Renal cortical epithelial cell (primary cell): ENCODE measurements at places on chromosomes 3 and 15. TPM values are rescaled to one million over a fixed set of nuclear protein-coding genes. Genes with fewer than 3 reads are reported as not detected.
A peak's percentile ranks its signal among the peaks of the same experiment; 100 is the strongest.

The TPRG1 gene
- total RNA-seq, result 0.35 and 0.94 TPM in 2 replicates

GRCh38 chr15:70209499-70209898 lies 111.8 kb upstream of the TLE3 start:
- DNase-seq, result no peak

The RBMS3 gene
- total RNA-seq, result 26.7 and 38.6 TPM in 2 replicates

The SLC12A1 gene
- total RNA-seq, result 0.17 and 14.1 TPM in 2 replicates

The RNU5B-1 gene
- not detected in 2 replicates for total RNA-seq

- DNase-seq, result no peak
These were observed 21.7 kb downstream of the ZDHHC3 start for GRCh38 chr3:44954304-44954703.

DNA sequence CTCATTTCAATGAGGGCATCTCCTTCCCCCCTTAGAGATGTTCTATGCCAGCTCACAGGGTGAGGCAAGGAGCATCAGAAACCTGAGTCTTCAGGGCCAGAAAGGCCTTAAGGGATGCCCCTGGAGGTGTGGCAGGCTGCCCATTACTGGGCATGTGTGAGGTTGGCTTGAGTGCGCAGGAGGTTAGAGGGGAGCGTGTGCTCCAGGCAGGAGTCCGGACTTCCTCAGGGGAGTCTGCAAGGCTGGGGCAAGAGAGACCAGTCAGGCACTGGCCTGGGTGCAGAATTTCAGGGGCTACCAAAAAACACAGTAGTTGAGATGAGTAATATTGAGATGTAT lies 1.9 kb downstream of the LOXL1 start:
- no peak for DNase-seq

DNA sequence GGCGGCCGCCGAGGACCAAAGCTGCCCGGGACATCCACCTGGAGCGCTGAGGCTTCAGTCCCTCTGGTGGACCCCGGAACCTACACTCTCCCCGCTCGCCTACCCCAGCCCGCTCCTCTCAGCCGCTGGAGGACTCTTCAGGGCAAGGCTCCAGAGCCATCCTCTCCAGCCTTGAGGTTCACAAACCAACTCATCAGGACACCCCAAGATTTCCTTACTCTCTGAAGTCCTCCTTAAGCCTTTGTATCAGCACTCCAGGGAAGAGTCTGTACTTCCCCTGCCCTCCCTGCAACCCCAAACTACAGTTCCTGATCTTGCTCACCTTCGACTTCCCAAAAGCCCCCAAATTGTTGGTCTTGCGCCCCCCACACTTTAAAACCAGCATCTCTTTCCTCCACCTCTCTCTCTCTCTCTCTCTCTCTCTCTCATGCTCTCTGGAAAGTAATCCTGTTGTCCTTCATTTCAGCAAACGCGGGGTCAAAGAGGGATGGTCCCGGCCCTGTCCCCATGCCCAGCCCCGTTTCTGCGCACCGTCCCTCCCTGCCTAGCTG lies 438 bp downstream of the THBS1 start:
- no peak for DNase-seq

DNA sequence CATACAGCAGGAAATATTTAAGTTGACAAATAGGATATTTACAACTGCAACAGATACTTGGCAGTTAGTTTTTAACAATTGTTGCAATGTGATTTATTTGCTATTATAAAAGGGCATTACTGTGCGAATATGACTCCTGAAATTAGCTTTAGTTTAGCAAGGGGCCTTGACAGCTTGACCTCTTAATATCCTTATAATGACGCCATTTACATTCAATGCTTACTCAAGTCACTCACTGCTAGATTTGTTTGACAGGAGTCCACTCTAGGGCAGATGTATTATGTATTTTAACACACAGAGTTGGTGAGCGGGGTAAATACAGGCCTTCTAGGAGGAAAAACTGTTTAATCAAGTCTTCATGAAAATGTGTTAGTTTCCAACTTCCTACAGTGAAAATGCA lies 58.1 kb upstream of the C15orf61 start:
- DNase-seq, result no peak

- no peak for DNase-seq
These were observed 41.3 kb downstream of the CDAN1 start for GRCh38 chr15:42695527-42696071.

GRCh38 chr15:91703274-91703673 lies 150.2 kb upstream of the SLCO3A1 start:
- DNase-seq, result no peak

The CELF6 gene
- total RNA-seq, result 0.15 TPM in 1 of 2 replicates, not detected in the other

DNA sequence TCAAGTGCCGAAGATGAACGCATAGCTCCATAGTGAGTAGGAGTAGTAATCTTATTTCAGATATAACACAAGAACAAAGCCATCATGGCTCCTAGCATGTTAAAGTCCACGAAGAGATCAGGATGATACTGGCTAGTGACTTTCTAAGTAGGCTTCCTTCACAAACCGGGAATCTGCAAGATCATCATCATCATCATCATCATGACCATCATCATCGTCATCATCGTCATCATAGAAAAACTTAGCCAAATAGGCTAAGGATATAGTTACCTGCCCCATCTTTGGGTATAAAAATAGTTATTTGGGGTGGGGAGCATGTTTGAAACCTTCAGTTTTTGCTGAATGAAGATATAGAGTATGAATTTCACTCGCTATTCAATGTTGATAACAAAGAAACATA lies 57.9 kb downstream of the PYDC2 start:
- DNase-seq, result no peak

DNA sequence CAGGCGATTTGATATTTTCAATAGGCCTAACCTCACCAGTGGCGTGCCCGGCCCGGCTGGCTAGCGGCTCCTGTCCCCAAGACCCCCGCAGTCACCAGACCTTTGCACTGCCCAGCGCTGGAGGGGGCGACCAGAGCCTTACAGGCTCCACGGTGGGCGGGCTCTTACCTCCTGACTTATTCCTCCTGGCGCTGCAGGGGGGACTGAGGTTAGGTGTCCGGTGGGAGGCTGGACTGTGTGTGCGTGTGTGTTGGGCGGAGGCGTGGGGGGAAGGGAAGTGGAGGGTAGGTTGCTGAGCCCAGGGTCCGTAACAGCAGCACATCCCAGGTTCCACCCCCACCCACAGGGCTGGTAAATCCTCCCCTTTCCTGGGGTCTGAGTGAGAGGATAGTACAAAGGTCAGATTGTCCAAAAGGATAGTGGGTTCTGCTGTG lies 27.5 kb upstream of the THRB start:
- DNase-seq, result no peak

- no peak for DNase-seq
These were observed 448.7 kb downstream of the TAFA4 start for GRCh38 chr3:68483601-68484000.

The LRRIQ4 gene
- 0.17 TPM in 1 of 2 replicates, not detected in the other for total RNA-seq

- no peak for DNase-seq
These were observed 9.8 kb upstream of the MEF2A start for GRCh38 chr15:99556011-99556410.

DNA sequence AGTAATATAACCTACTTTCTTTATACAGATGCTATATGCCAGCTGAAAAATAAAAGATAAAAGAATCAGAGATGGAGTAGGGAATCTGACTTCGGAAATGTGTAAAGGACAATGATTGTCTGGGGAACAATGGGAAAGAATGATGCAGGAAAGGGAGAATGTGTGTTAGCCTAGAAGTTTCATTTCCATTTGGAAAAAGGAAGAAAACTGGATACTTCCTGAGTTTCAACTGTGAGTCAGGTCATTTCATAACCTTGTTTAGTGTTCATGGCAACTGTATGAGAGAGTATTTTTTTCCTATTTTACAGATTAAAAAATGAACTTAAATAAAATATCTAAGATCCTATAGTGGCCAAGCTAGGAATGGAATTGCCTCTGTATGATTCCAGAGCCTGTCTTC lies 261.3 kb upstream of the NECTIN3 start:
- DNase-seq, result peak; percentile 89

GRCh38 chr3:109985943-109986555 lies 648.7 kb upstream of the DPPA4 start:
- DNase-seq, result peak; percentile 38

The PIERCE2 gene
- total RNA-seq, result 2.6 and 2.8 TPM in 2 replicates

- DNase-seq, result no peak
These were observed 174.3 kb downstream of the OXSM start for GRCh38 chr3:25964141-25964540.

- DNase-seq, result peak; percentile 32
These were observed 39.8 kb downstream of the CLK3 start for GRCh38 chr15:74655424-74655823.
